Glomerular endothelial cell (primary cell): ENCODE measurements at places on chromosomes 7 and 10. TPM values are rescaled to one million over a fixed set of nuclear protein-coding genes. Genes with fewer than 3 reads are reported as not detected.

OR2A42 gene
- not detected in 2 replicates for total RNA-seq

STEAP1 gene
- 1.5 and 5.5 TPM in 2 replicates for total RNA-seq

DNA sequence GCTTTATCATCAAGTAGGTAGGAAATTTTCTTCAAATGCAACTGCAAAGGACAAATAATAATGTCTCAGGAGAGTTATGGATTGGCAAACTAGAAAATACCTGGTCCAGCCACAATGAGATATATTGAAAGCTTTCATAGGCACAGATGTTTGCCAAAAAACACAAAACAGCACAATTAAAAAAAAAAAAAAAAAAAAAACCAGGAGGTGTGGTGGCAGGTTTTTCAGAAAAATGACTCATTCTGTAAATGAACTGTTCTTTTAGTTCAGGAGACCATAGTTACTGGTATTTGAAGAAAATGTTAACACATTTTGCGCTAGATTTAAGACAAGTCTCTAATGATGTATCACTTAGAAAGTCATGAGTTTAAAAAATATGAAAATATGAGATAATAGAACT lies 55.0 kb upstream of the JCAD start:
- DNase-seq = no peak

- DNase-seq = no peak
Observed at GRCh38 chr7:129238546-129238945, 13.7 kb downstream of the AHCYL2 start.

- no peak for DNase-seq
Observed at GRCh38 chr10:60367431-60367830, 22.2 kb downstream of the ANK3 start.

- no peak for DNase-seq
Observed at GRCh38 chr7:47654672-47655298, 72.9 kb upstream of the TNS3 start.

- no peak for DNase-seq
Observed at GRCh38 chr10:61280303-61280702, 172.9 kb downstream of the TMEM26 start.

DNA sequence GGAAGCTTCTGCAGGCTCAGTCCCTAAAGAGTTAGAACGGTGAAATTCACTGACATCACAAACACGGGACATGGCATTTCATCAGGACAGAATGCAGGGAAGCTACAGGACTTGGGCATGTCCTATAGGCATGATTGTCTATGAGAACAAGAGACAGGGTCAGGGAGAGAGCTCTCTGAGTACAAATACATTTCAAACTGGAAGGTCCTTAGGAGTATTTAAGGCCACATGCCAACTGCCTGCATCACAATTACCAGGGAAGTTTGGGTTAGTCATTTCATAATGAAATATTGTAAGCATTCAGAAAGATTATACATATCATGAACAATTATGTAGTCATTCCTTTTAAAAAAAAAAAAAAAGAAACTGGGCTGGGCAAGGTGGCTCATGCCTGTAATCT lies 71.3 kb downstream of the CREB3L2 start:
- no peak for DNase-seq
